ENCODE measurements at places on chromosomes 4 and X. TPM values are rescaled to one million over a fixed set of nuclear protein-coding genes. Genes with fewer than 3 reads are reported as not detected.

DNA sequence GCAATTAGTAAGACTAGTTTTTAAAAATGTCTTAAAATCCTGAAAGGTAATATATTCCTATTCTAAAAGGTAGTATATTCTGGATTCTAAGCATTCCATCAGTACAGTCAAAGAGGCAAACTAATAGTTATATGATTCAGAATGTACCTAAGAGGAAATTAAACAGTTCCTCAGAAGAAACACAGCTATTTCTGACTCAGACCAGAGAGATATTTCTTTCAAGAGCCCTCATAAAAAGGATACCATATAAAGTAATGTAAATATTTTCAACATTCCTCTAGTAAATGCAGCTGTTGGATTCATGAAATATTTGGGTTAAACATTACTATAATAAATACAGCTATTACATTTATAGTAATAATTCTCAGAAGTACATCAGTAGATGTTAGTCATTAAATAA lies 358.3 kb downstream of the MAGEB5 start:
- DNase-seq: no peak

OTUD6A gene
- not detected for total RNA-seq

- DNase-seq: no peak
Observed at GRCh38 chr4:55312489-55313101, 33.4 kb upstream of the SRD5A3 start.

DNA sequence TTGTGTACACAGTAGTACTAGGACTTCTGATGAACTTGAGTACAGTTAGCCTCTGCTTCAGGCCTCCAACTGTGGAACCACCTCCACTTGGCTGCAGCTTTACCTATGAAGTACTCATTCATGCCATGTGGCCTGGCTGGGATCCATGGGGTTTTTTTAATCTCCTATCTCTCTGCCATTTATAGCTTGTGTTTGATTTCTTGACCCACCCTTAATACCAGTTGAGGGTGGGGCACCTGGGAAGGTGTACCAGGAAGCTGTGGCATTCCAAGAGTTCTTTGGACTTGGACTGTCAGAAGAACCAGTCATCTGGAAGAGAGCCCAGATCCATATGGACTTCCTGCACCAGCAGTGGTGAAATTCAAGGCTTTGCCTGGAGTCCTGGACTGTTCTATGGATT lies 230.1 kb downstream of the SHROOM3 start:
- DNase-seq: no peak

GRCh38 chrX:22078117-22078516 lies 46.0 kb downstream of the PHEX start:
- no peak for DNase-seq

DNA sequence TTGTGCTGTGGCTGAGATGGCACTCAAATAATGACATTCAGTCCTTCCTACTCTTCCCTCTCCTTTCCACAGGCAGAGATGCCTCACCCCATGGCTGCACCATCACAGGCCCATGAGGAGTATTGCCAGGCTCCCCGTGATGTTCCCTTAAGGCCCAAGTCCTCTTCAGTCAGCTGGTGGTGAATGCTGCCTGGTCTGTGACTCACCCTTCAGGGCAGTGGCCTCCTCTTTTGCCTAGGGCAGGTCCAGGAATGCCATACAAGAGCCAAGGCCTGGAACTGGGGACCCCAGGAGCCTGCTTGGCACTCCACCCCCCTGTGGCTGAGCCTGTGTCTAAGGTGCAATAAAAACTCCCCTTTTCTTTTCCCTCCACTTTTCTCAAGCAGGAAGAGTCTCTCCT lies 144.2 kb upstream of the GEMIN8 start:
- no peak for DNase-seq

ANXA10 gene
- total RNA-seq: not detected

USP17L22 gene
- total RNA-seq: not detected

DNA sequence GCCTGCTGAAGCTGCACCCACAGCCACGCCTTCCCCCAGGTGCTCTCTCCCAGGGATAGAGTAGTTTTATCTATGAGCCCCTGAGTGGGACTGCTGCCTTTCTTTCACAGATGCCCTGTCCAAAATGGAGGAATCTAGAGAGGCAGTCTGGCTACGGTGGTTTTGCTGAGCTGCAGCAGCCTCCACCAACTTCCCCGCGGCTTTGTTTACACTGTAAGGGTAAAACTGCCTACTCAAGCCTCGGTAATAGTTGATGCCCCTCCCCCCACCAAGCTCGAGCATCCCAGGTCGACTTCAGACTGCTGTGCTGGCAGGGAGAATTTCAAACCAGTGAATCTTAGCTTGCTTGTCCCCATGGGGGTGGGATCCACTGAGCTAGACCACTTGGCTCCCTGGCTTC lies 84.5 kb downstream of the PRKG2 start:
- DNase-seq: no peak

ADAMTS3 gene
- 0.15 TPM for total RNA-seq

IL3RA gene
- 0.92 TPM for total RNA-seq

- DNase-seq: no peak
Observed at GRCh38 chr4:28256295-28256694, 1395.7 kb downstream of the STIM2 start.

CCDC110 gene
- total RNA-seq: 2.3 TPM

GRCh38 chr4:129059028-129059427 lies 34.3 kb downstream of the SCLT1 start:
- DNase-seq: no peak

- no peak for DNase-seq
Observed at GRCh38 chr4:86977621-86978184, 42.9 kb downstream of the AFF1 start.

GRCh38 chr4:126834854-126835253 lies 797.9 kb upstream of the INTU start:
- DNase-seq: no peak

- no peak for DNase-seq
Observed at GRCh38 chr4:108783665-108784463, 21.0 kb upstream of the ETNPPL start.

DNA sequence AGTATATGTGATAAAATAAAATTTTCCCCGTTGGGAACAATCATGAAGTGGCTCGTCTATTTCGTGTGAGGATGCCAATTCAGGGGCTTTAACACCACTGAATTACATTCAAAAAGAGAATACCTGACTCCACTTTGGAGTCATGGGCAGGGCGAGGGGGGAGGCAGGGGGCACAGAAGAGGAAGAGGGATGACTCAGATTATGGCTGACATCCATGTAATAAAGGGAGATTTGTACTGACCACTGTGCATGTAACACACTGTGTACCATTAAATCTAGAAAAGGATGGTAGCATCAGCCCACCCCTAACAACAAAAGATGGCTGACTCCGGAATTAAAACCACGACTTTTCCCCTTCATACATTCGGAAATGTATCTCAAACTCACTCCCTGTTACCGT lies 1.3 kb downstream of the SLC9A7 start:
- DNase-seq: no peak

BBS7 gene
- 12.0 TPM for total RNA-seq

DNA sequence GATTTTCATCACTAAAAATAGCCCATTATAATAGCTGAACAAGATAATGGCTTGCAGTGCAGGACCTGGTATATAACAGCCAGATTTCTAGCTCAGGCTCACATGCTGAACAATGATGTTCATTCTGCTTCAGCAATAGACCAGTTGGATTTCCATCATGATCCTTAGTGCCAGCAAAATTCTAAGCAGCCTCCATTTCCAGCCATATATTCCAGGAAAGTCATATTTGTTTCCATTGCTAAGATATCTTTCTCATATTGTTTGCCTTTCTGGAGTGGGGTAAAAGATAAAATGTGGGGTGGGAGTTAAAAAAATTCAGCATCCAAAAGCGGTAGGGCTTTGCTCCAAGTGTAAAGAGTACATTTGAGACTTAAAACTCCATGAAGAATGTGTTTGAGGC lies 2344.1 kb downstream of the PCDH7 start:
- DNase-seq: no peak

GRCh38 chr4:66034262-66034661 lies 364.0 kb upstream of the EPHA5 start:
- no peak for DNase-seq

CXorf65 gene
- not detected for total RNA-seq

CLNK gene
- total RNA-seq: not detected

VEGFC gene
- 2.0 TPM for total RNA-seq

GRCh38 chr4:133189147-133189517 lies 40.0 kb downstream of the PCDH10 start:
- no peak for DNase-seq

DNA sequence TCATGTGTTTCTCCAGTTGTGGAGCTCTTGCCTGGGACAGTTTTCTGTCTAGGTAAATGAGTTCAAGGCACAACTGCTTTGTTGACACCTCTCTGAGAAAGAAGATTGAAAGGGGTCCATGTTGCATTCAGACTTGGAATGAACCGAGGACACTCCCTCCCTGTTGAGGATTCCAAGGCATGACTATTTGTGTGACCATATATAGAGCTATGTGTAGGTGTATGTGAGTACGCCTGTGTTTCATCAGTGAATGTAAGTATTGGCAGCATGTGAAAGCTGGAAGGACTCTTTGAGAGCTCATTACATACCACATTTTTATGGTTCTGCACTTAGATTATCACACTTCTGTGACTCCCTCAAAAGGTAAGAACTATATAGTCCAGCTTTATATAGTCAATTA lies 3.4 kb downstream of the HEPH start:
- DNase-seq: no peak

DNA sequence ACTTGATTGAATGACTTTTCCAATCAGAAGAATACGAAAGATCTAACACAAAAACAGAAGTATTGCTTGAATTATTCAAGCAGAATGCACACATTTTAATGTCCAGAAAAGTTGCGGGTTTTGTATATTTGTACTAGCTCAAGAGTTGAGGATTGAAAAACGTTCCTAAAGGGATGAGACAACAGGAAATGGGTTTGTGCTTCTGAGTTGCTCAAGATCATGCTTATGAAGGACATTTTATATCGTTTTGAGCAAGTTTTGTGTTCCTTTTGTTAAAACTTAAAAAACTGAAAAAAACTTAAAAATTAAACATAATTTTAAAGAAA lies 353 bp upstream of the SMIM10 start:
- DNase-seq: no peak

GNRHR gene
- total RNA-seq: 0.75 TPM

DNA sequence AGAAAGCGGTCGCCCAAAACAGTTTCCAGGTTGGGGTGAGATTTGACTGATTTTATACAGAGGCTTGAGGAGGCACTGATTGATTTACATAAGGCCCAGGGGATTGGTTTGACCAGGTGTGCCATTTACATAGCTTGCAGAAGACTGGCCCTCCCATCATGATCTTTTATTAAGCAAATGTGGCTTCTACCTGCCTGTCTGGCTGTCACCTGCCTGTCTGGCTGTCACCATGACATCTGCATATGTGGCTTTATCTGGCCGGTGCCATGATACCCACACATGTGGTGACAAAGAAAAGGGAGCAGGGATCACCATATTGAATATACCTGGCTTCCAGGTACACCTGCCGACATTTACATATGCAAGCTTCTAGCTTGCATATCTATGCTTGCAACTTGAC lies 17.0 kb upstream of the CDS1 start:
- DNase-seq: no peak

DNA sequence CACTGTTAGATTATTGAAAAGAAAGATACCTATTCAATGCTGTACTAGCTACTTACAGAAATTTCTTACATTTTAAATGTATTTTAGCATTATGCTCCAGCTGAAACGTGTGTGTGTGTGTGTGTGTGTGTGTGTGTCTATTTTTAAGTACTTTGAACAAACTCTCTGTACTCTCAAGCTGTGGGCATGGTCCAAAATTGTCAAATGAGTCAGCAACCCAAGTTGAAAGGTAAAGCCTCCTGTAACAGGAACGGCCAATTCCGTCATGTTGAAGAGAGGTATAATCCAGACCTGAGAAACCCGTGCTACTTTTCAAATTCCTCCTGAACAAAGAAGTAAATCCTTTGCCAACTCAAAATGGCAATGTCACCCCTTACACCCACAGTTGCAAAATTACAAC lies 20.5 kb downstream of the MAOB start:
- no peak for DNase-seq

GRCh38 chr4:26839534-26839951 lies 21.1 kb upstream of the STIM2 start:
- no peak for DNase-seq

DNA sequence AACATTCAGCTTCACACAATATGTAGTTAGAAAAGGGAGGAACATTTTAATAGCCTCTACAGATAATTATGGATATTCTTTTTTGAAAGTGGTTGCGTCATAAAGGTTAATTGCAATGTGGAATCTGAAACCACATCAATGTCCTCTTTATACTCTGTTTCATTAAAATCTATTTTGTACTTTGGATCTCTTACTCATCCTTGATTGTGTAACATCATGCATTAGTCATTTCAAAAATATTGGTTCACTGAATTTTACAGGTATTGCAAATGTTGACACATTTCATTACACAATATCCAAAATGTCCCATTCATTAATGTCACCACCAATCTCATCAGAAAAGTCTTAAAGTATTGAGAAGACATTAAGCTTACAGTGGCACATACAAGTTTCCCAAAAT lies 62.7 kb upstream of the USP9X start:
- no peak for DNase-seq

DNA sequence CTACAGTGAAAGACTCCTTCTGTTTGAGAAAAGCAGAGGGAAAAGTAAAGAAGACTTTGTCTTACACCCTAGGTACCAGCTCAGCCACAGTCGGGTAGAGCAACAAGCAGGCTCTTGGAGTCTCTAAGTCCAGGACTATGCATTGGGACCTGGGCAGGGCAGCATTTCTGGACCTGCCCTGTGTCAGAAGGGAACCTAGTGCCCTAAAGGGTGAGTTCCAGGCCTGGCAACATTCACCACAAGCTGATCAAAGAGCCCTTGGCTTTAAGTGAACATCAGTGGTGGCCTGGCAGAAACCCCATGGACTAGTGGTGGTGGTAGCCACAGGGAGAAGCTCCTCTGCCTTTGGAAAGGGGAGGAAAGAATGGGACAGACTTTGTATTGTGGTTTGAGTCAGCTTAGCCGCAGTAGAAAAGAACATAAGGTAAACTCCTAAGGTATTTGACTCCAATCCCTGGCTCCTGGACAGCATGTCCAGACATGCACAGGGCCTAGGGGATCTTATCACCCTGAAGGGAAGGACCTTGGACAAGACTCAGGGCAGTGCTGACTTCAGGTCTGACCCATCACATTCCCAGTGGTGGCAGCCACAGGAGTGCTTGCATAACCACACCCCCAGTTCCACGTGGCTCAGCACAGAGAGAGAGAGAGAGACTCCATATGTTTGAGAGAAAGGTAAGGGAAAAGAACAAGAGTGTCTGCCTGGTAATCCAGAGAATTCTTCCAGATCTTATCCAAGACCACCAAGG lies 32.6 kb downstream of the CCDC158 start:
- DNase-seq: no peak

PHEX gene
- total RNA-seq: 0.44 TPM

RTL3 gene
- total RNA-seq: not detected

DNA sequence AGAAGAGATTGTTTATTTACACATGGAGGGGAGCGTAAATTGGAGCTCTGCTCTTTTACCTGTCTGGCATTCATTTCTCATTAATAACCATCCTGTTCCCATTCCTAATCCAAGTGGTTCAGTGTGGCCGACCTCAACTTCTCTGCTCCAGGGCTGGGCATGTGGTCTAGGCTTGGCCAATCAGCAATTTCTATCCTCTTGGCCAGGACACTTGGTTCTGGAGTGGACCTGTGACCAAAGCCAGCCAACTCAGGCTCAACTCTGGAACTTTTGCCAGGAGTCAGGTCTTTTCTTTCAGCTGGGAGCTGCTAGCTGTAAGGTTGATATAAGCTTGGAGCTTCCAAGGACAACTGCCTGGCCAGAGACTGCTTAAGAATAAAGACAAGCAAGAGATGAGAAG lies 15.6 kb upstream of the RASL11B start:
- no peak for DNase-seq

Measured in esophagus squamous epithelium (tissue), 5 donors.